ENCODE measurements at places on chromosomes 5 and 9.
A peak's percentile ranks its signal among the peaks of the same experiment; 100 is the strongest.

GRCh38 chr5:118551716-118552115, 436.6 kb downstream of the DTWD2 start:
- no peak for DNase-seq

DNA sequence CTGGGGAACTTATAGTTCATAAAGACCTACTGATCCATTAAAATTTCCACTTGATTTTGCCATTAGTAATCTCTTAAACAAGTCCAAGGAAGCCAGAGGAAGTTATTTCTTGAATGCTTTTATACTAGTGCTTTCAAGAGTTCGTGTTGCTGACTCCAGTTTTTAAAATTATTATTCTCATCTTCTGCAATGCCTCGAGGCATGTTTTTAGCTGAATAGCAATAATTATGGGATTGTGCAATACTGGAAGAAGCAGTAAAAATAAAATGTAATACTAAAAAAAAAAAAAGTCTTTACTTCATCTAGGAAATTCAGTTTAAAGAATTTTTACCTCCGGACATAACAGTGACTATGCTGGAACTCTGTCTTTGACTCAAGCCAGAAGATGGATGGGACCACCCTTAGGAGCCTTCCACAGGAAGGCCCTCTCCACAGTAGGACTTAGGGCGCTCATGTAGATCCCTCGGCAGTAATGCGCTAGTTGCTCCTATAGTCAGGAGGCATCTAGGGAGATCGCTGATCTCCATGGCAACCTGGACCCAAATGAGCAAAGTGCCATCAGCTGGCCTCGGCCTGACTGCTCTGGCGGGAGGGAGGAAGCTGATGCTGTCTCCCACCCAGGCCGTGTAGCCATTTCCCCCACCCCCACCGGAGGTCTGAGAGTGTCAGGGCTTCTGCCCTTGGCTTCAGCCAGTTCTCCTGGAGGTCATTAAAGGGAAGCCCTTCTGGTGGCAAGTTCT, 56.7 kb downstream of the DAPK1 start:
- DNase-seq = no peak

- DNase-seq = no peak
Observed at GRCh38 chr5:130874861-130875417, 290.1 kb downstream of the HINT1 start.

DNA sequence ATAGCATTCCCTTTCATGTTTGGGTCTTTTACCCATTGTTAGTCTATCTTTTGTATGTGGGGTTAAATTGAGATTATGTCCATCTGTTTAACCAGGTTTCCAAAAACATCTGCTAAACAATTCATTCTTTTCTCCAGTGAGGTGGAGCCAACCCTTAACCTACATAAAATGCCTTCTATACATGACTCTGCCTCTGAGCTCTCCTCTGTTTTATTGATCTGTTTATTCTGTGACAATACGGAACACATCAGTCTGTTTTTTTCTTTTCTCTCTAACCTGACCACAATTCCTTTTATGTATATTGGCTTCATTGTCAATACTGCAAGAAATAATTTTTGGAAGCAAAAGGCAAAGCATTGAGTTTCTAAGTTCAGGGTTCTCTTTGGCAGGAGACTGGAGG, 9.9 kb upstream of the ARL15 start:
- DNase-seq = no peak

DNA sequence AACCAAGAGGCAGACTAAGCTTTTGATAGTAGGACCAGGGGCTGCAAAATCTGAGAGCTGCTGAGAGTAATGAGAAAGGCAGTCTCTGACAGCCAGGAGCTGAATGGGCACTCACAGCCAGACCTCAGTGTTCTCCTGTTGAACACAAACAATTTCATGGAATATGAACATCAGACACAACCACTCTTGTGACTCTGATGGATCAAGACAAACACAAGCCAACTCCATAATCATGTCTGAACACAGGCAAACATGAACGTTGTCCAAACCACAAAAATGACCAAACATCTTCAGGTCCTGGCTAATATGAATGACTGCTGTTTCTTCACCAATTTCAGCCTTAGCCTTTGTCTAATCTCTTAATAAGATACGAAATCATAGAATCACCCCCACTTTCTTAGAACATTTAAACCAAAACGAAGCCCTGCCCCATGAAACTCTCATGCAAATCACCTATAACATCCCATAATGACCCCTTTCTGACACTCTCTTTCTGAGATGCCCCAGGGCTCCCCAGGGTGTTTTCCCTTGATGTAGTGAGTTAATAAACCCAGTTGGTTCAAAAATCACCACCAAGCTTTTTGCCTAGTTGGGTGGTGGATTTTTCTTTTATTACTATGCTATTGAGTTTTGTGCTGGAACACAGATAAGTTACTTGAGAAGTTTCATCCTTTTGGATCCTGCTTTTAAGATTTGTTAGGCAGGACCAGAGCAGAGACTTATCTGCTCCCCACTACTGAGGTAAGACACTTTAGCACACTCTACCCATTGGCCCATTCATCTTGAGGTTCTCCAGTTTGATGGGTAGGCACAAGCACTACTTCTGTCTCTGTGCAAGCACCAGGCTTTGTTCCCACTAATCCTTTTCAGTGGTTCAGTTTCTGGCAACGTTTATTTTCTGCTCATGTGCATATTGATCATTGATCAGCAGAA, 5.9 kb upstream of the ERAP2 start:
- DNase-seq = no peak

DNA sequence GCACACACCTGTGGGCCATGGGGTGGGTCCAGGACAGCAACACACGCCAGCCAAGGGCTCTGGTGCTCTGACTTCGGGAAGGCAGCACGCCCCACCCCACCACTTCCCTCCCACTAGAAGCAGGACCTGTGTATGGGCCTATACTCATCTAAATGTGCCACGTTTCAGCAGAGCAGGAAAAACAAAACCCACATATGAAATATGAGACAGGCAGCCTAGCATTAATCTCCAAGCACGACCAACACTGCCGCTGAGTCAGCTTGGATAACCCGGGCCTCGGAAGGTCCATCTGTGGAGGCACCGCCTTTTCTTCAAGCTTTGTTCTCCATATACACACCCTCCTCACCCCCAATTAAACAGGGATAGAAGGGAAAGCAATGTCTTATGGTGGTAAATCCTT, 203.1 kb downstream of the ROR2 start:
- peak; percentile 28 for DNase-seq

DNA sequence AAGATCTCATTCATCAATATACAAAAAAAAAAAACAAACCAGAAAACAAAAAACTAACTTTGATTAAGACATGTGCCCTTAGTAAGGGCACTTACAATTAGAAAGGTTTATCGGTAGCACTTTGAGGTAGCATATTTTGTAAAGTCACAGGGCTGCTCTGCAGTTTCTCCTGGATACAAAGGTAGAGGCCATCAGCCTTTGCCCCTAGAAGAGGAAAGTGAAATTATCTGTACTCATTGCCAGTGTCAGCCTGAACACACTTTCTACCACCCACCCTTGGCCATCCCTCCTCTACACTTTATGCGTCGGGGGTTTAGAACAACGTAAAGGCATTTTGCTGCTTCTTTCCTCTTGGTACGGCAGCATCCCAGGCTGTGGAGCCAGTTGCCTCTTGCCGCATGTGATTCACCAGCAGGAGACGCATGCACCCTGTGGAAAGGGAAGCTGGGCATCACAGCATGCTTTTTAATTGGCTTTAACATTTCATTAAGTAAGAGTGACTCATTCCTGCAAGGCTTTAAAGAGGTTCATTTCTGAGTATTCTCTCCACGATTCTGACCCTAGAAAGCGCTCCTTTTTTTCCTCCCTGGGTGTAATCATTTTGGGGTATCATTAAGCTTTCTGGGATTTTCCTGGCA, 84.6 kb downstream of the CEMIP2 start:
- DNase-seq = no peak

DNA sequence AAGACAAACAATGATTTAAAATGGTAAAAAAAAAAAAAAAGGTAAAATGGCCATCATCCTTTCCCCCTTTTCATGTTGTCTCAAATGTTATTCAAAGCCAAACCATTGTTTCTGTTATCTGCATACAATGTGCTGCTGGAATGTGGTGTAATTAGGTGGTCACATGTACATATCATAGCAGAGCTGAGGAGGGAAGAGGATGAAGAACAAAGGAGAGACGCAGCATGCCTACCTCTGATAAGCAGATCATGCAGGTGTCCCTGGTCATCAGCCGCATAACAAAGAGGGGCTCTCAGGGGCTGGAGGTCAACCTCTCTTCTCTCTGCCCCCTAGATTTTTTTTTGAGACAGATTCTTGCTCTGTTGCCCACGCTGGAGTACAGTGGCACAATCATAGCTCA, 141.0 kb downstream of the CARTPT start:
- no peak for DNase-seq

- peak; percentile 76 for DNase-seq
Observed at GRCh38 chr9:35605351-35606137, 482 bp downstream of the TESK1 start.

GRCh38 chr9:14136047-14136635, 177.8 kb downstream of the NFIB start:
- DNase-seq = no peak

DNA sequence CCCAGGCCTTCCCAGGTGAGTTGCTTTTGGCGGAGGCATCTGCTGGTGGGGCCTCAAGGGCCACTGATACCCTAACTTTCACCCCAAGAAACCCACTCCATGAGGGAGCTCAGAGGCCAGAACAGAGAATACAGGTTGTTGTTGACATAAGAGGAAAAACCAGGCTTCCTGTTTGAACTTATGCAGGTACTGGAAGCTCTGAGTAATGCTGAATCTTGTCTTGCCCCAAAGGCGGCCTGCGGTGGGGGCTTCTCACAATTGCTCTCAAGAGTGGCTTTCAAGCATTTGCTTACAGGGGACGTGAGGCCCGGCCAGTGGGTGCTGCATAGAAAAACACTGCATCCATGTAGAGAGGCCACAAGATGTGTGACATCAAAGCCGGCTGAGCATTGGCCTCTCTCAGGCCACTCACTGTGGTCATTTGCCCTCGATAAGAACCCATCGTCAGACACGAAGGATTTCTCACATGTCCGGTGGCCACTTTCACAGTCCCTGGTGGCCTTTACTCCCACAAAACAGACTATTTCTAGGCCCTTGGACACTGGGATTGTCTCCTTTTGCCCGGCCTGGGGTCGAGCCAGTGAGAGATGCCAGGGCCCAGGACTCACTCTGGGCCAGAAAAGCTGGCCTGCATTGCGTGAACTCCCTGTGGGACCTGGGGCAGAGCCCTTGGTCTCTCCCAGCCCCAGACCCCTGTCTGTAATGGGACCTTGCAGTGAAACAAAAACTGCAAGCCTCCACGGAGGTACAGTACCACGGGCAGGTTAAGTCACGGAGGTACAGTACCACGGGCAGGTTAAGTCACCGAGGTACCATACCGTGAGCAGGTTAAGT, 34.5 kb upstream of the TCF7 start:
- no peak for DNase-seq
